ENCODE measurements at places on chromosomes 5 and 9.

DNA sequence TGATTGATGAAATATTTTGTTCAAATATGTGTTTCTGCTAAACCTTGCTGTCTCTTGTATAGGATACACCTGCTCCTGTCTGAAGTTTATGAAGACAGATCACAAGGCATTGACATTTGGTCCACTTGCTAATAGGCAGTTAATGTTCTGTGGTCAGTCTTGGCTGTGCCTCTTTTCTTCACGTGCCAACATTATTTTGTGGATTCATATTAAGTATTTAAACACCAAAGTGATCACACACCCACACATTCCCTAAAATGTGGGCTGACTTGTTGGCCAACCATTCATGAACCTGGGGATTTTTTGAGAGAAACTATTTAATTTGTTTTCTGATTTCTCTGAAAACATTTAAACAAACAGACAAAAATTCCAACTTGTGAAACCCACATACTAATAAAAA is 33.7 kb downstream of the ZNF462 start:
- no peak for DNase-seq

- no peak for DNase-seq
These were observed 59.5 kb downstream of the VAV2 start for GRCh38 chr9:133932633-133933032.

DNA sequence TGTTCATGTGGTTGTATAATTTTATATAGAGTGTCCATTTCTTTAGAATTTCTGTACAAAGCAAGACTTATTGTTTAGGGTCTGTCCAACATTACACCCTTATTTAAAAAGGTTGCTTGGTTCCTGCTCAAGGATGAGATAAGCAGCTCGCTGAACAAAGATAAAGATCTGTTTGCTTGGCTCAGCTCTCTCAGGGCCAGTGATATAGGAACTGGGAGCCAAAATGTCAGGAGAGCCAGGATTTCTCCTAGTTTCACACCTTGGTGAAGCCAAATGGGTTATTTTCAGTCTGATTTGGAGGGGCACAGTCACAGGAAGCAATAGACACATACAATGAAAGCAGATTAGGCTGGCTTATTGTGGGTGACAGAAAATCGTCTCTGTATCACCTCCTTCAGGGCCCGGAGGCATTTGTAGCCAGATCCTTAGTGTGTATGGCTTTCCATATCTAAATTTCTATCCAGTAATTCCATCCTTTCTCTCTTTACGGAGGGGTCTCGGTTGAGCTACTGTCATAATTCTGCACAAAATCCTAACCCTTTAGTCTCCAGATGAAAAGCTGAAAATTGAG is 396.4 kb downstream of the TMEM232 start:
- DNase-seq: no peak

- DNase-seq: no peak
These were observed 133.4 kb upstream of the ALDH1B1 start for GRCh38 chr9:38259056-38259455.

Measured in activated CD4-positive, alpha-beta T cell treated with anti-CD3 and anti-CD28 coated beads for 4 hours (primary cell).